Adrenal gland (tissue), 19 donors: ENCODE measurements at places on chromosomes 7 and 10. TPM values are rescaled to one million over a fixed set of nuclear protein-coding genes. Genes with fewer than 3 reads are reported as not detected.

- DNase-seq, result no peak
These were observed 6.9 kb downstream of the KPNA7 start for GRCh38 chr7:99201027-99201426.

- DNase-seq, result no peak
These were observed 54.7 kb downstream of the RASGEF1A start for GRCh38 chr10:43212043-43212721.

DNA sequence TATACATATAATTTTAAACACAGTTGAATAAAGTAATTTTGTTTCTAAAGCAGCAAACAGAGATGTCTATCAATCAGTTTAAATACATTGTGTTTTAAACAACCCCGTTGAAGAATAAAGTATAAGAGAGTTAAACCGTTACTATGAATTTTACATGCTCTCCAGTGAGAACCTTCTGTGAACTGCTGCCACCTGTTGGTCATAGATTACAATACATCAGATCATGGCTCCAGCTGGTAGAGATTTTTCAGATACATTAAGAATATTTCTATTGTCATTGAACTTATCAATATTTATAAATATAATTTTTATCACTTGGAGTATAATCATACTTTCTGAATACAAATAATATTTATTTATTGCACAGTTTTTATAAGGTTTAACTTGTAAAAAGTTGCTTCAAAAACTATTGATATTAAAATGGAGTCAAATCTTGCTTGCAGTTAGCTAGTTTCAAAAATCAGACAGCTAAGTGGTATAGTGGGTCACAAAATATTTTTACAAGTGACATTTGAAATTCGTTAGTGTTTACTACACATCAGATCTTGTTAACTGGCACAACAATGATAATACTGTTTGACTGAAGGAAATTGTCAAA, 561.2 kb upstream of the PHF14 start:
- DNase-seq, result peak; percentile 20

DNA sequence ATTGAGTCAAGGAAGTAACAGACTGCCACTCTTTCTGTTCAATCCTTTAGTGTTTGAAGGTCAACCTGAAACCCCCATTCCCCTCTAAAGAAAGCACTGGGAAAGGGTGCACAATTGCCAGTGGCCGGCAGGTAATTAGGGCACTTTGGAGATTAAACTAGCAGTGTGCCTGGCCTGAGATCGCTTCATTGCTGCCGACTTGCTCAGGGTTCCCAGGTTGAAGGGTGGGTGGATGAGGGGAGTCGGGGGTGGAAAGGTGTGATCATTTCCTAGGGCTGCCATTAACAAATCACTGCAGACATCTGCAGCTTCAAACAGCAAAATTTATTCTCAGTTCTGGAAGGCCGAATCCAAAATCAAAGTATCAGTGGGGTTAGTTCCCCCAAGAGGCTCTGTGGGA, 16.3 kb upstream of the BTBD16 start:
- no peak for DNase-seq

- DNase-seq, result no peak
These were observed 118.1 kb upstream of the EGR2 start for GRCh38 chr10:62934258-62934657.

GRCh38 chr7:80581486-80582260, 56.8 kb upstream of the CD36 start:
- DNase-seq, result no peak

DNA sequence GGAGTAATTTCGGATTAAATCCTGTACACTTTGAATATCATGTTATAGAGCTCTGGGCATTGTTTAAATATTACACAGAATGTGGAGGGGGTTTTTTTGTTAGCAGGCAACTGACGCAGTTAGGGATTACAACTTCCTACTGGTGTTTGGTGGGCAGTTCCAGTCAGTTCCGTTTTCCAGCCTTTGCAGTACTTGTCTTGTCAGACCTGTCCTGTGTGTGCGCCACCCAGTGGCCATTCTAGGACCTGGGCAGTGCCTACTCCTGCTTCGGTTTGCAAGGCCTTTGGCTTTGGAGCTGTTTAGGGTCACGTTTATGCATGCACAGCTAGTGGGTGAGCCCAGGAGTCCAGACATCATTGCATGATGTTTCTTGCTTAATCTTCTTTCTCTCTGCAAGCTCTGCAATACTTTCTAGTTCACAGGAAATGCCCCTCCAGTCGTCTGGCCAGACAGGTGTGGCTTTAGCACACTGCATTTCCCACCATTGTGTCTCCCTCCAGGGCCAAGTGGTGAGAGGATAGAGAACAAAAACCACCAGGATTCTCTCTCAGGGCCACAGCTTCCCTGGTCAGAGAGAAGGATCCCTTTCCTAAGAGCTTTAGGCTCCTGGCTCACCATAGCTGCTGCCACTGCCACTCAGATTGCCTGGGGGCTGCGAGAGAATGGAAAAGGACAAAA, 96.5 kb upstream of the TARP start:
- DNase-seq, result peak; percentile 93

DNA sequence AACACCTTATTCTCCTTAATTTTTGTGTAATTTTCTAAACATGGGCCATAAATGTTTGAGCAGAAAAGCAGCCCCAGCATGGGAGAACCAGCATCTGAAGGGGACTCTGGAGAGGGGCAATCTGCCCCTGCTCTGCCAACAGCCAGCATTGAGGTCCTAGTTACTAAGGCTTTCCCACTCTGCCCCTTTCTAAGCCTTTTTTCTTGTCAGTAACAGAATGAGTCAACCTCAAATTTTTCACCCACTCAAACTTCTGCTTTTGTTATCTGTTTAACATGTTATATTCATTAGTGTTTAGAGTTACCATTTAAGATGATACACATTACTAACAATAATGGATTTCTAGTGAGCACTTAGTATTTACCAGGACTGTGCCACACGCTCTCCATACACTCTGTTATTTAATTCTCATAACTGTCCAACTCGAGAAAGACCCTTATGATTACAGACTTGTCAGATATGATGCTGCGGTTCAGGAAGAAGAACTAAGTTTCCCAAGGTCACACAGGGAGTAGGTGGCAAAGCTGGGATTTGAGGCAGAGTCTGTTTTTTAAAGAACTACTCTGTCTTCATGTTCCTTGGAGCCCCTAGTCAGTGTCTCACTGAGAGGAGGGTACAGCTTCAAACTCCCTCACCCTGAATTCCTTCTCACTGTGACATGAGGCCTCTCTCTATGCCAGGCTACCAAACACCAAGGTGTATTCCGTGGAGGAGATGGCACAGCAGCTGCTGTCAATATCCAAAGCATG, 19.9 kb upstream of the GPAM start:
- DNase-seq, result no peak

DNA sequence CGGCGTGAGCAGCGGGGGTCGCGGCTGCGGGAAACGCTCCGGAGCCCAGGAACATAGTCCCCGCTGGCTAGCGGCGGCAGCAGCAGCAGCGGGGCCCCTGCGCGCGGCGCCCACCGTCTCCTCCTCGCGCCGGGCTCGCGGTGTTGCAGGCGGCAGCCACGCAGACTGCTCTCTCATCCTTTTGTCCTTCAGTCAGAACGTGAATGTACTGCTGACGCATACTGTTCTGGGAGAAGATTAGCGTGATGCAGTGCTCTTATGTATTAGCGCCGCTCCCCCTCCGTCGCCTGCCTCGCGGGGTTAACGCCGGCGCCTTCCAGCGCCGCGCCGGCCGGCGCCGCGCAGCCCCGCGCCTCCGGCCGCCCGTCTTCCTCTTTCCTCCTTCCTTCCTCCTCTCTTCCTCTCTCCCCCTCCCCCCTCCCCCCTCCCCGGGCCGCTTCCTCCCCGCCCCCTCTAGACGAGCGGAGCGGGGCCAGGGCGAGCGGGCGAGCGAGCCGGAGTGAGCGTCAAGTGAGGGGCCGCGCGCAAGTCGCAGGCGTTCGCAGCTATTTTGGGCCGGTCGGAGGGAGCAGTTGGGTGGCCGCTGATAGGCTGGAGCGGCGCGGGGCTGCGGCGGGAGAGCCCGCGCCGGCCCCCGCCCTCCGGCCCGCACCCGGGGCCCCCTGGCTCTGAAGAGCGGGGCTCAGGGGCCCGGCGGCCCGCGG, 816 bp upstream of the LRRC4 start:
- peak; percentile 83 for DNase-seq

DNA sequence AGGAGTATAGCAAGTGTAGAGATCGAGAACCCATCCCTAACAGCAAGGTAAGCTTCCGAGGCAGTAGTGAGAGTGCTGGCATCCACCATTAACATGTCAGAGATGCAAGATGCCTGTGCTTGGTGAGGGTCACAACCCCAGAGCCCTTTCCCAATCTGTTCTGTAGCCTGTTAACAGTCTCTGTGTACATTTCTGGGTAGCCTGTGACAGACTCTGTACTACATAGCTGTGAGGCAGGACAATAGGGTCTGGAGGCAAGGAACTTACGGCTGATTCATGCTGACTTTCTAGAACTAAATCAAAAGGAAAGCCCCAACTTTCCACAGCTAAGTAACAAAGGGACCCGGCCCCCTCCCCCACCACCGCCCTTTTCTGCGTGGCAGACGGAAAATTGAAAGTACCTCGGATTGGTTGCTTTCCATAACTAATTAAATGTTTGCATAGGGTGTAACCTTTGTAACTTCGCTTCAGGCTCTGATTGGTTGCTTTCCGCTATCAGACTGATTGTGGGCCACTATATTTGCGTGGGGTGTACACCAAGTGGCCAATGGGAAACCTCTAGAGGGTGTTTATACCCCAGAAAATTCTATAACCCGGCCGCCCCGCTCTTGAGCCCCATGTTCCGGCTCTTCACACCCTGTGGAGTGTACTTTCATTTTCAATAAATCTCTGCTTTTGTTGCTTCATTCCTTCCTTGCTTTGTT, 1.4 kb upstream of the TMEM168 start:
- no peak for DNase-seq

- DNase-seq, result no peak
These were observed 115.0 kb downstream of the FAM107B start for GRCh38 chr10:14659626-14660196.

DNA sequence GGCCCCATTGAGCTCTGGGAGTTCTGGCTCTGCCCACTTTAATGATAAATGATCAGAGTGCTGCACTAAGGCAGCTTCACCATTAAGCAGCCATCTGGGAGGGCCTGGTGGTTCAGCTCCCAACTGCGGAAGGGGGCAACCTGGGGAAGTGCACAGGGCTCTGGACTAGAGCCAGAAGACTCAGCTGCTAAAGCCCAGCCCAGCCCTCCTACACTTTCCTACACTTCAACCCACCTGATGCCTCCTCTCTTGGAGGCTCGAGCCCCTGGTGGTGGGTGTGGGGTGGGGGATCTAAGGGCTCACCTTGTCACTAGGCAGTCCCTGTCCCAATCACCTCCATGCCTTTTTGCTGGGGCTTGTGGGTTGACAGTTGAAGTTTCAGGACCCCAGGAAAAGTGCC, 60.6 kb upstream of the ANTXRL start:
- DNase-seq, result no peak

GRCh38 chr7:125592331-125592730, 662.7 kb upstream of the POT1 start:
- no peak for DNase-seq

GRCh38 chr7:137903382-137904169, 56.8 kb upstream of the DGKI start:
- DNase-seq, result peak; percentile 71

DNA sequence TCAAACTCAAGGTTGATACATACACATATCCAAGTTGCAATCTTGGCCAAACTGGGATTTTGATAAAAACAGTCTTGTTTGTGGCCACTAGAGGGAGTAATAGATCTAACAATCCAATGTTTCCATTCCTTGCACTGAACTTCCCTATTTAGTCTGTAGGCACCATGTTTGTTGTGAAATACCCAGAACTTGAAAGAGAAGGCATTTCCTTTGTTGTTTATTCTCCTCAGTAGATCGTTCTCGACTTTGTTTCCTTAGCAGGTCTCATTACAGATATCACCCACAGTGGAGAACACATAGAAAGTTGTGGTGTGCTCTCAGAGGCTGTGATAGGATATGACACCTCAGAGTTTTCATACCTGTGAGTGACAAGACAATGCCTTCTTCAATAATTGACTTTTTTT, 70.3 kb upstream of the MXI1 start:
- DNase-seq, result no peak

DNA sequence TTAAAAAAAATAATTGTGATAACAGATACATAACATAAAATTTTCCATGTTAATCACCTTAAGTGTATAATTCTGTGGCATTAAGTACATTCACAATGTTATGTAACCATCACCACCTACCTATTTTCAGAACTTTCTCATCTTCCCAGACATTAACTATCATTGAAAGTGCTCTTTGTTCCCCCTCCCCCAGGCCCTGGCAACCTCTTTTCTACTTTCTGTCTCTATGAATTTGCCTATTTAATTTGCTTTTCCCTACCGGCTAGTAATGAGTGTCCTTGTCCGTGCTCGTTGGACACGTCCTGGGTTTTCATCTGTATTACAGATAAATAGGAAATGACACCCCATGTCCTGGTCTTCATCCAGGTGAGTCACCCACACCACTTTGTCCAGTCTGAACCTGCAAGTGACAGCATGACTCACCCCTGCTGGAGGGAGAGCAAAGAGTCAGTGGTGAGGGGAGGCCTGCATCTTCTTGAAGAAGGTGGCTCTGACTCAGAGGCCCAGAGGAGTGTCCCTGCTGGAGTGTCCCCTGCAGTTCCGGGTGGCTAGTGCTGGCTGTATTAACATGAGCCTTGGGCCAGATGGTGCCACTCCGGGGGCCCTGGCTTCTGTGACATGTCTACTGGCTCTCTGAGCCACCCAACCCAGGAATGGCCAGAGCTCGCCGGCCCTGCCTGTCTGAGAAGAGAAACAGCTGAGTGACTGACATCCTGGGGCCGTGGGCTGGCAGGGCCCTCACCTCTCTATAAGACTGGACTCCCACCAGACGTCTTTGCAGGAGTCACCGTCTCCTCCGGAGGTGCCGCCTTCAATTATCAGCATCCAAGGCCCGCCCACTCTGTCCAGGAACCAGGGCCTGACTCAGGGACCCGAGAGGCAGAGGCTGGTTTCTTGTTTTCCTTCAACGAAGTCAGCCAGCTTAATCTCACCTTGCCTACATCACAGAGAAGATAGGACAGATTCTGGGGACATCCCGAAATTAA, 503.2 kb upstream of the MKI67 start:
- DNase-seq, result peak; percentile 24

GRCh38 chr7:41439515-41439879, 263.4 kb downstream of the INHBA start:
- no peak for DNase-seq

DNA sequence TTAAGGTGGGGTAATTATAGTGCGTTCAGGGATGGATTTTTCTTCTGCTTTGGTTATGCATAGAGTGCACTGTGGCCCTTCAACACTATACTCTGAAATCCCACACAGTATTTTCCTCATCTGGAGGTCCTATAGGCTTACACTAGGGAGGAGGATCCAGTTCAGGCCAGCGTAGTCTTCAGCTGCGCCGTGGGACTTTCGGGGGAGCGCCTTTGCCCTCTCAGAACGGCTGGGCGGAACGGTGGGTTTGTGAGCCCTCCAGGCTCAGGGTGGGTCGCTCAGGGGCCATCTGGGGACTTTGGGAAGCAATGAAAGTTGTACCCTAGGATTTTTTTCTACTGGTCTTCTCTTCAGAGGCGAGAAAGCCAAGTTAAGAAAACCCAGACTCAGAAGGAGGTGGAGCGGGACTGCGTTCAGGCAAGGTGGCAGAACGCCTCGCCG, 652 bp upstream of the VPS26A start:
- DNase-seq, result peak; percentile 65

Gene PRF1
- 2.4 TPM for polyA plus RNA-seq

Gene OR13A1
- polyA plus RNA-seq, result 0.03 TPM

Gene LHPP
- 41.2 TPM for polyA plus RNA-seq

Gene PEX1
- polyA plus RNA-seq, result 7.4 TPM

Gene CCDC7
- 3.4 TPM for polyA plus RNA-seq

Gene NRCAM
- polyA plus RNA-seq, result 103 TPM

Gene TSPAN33
- 6.5 TPM for polyA plus RNA-seq

Gene SLC39A12
- polyA plus RNA-seq, result 0.32 TPM
